ENCODE measurements at places on chromosomes 11 and 22.

DNA sequence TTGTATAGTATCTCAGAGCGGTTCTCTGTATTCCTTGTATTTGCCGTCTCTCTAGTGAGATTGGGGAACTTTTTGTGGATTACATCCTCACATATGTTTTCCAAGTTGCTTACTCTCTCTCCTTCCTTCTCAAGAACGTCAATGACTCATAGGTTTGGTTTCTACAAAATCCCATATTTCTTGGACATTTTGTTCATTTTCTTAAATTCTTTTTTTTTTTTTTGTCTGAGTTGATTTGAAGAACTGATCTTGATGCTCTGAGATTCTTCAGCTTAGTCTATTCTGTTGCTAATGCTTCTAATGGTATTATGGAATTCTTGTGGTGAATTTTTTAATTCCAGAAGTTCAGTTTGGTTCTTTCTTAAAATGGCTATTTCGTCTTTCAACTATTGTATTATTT lies 28.4 kb upstream of the SLN start:
- no peak for DNase-seq

DNA sequence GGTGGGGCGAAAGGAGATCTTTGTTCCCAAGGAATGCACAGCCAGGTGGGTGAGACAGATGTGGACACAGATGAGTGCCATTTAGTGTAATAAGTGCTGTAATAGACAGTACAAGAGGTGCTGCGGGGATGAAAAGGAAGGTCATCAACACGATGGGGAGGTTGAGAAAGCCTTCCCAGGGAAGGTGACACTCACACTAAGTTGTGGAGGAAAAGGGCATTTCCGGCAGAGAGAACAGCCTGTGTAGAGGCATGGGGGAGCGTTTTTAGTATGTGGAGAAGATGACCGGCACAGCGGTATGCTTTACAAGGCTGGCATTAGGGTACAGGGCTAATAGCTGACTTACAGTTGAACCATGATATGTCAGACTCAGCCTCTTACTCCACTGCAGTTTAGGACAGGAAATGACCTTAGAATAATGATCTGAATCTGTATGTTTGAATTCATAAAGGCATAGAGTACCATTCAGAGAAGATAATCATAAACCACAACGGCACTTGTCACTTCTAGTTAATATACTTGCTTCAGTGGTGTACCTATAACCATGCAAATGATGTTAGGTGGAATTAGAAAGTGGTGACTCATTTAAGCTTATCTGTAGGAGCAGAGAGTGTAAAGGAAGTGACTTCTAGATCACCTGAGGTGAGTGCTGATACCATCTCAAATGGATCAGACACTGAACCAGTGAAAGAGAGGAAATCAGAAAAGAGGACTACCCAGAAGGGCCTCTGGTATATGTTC lies 60.6 kb downstream of the FAM83F start:
- no peak for DNase-seq

DNA sequence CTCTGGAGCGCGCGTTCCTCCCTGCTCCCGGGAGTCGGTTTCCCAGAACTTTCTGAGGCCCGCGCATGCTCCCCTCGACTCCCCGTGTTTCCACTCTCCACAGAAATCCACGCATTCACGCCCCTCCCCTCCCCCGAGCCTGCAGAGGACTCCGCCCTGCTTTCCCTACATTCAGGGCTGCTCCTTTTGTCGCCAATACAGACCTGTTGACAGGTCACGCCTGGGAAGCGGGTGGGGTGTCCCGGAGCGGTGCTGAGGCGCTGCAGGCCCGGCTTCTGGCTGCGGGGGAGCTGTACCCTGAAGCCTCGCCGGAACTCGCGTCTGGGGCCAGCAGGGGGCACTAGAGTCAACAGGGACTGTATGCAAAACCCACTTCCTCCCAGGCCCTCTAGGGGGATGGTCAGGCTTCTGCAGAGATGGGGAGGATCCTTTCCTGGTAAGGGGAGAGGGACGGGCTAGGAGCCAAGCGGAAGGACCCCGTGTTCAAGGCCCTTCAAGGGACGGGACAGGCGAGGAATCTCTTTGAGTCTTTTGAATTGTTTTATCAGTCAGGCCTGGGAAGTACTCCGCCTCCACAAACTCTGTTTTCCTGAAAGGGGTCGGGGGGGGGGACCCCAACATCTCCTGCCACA lies at the start of gene PRAME:
PRAME (minus strand) TSS at position 294 of the 632 bp plus-strand sequence. CDS start 2,433 bp downstream, outside the sequence.
- DNase-seq: no peak

DNA sequence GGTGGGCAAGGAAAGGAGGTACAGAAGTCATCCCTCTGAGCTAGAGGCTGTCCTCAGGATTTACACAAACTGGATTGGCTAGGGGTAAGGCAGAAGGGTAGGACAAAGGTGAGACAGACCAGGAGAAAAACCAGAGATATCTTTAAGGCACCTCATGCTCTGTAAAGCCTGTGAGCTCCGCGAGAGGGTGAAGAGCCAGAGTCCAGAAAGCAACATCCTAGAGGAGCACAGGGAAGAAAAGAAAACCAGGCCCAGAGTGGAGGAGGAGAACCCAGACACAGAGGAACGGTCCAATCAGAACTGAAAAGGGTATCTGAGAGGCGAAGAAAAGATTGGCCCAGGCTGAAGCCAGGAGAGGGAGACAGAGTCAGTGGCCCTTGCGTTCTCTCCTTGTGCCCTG lies 5.1 kb downstream of the SLC37A4 start:
- DNase-seq: no peak

- DNase-seq: no peak
These were observed 63.4 kb downstream of the BMAL1 start for GRCh38 chr11:13341026-13341425.

DNA sequence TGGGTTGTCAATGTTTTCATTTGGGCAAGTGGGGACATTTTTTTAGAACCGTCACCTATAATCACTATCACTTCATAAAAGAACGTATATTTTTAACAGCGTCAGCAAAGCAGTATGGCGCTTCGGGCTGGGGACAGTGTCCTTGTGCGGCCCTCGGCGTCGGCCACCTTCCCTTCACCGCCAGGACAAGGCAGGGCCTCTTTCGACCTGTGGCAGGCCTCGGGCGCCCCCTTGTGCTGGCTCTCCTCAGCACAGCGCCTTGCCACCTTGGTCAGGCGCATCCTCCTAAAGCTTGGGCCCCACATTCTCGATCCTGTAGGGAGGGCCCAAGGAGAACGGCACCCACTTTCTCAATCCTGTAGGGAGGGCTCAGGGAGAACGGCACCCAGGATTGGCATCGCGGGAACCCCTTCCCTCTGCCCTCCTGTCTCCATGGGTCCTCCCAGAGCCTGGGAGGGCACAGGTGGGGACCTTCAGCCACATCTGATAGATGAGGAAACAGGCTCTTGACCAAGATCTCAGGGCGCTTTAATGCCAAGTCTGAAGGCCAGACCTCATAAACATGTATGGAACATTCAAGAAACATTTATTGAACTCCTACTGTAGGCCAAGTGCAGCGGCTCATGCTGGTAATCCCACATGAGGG lies 11.5 kb upstream of the FADD start:
- peak; percentile 27 for DNase-seq

GRCh38 chr11:8206251-8207079 lies 37.6 kb upstream of the RIC3 start:
- DNase-seq: peak; percentile 82

DNA sequence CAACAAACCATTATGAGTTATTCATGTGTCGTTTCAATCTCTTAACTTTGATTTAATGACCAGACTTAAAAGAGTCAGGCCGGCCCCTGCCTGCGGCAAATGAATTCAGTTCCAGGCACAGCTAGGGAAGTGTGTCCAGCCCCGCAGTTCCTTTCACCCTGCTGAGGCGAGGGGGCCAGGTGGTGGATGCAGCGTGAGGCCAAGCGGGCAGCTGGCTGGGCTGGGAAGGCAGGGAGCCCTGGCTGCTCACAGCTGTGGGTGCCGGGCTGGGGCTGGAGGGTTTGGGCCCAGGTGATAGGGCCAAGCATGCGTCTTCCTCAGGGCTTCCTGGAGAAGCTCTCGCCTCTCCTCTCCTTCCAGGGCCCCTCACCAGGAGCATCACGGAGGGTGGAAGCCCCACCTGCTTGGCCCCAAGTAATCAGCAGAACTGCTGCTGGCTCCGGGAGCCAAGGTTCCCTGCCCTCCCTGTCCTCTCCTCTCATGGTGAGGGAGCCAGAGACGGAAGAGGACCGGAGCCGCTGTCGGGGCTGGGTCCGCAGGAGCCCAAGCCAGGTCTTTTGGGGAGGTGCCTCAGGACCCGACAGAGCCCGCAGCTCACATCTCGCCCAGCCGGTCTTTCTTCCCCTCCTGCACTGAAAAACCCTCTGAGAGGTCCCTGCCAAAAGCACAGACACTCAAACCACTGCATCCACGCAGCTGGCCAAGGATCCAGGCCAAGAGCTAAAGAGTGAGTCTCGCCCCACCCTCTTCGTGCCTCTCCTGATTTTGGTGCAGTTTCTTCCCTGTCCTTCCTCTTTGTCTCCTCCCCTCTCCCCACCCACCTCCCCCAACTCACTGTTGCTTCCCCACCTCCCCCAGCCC lies 97.0 kb downstream of the ST3GAL4 start:
- no peak for DNase-seq

GRCh38 chr11:21622995-21623394 lies 569.9 kb upstream of the ANO5 start:
- no peak for DNase-seq

- no peak for DNase-seq
These were observed 1.6 kb downstream of the IPO7 start for GRCh38 chr11:9386086-9386485.

- no peak for DNase-seq
These were observed 2.2 kb upstream of the TOP3B start for GRCh38 chr22:21984793-21985192.

GRCh38 chr11:96155627-96156378 lies 187.2 kb downstream of the MAML2 start:
- peak; percentile 42 for DNase-seq

GRCh38 chr11:15688351-15688792 lies 573.6 kb downstream of the INSC start:
- DNase-seq: peak; percentile 39

DNA sequence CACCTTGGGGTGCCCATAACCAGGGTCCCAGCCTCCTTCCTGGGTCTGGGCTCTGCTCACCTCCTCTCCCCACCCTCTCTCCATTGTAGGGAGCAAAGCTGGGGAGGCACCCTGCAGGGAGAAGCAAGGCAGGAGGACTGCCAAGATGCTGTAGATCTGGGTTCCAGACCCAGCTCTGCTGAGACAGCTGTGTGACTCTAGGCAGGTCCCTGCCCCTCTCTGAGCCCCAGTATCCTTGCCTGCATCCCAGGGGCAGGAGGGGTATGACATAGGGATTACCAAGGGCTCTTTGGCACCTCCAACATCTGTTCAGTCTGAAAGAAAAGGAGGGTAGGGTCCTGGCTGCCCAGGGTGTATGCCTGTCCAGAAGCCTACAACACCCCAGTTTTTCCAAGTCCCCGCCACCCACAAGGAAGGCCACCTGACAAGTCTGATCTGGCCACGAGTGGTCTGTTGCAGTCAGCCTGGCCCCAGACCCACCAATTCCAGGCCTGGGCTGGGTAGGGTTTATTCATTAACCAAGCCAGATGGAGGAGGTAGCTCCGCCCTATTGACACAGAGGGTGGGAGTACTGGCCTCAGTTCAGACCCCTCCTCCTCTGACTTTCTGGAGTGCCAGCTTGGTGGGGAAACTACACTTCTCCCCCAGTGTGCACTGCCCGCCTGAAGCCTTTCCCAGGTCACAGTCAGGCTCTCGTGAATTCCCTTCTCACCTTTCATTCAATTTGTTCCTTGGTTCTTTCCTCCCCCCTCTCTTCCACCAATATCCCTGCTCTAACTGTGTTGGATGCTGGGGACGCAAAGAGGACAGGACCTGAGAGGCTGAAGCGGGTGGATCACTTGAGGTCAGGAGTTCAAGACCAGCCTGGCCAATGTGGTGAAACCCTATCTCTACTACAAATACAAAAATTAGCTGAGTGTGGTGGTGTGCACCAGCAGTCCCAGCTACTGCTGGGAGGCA lies 15.0 kb downstream of the STARD10 start:
- no peak for DNase-seq

GRCh38 chr11:79121351-79121750 lies 319.5 kb downstream of the TENM4 start:
- peak; percentile 51 for DNase-seq

DNA sequence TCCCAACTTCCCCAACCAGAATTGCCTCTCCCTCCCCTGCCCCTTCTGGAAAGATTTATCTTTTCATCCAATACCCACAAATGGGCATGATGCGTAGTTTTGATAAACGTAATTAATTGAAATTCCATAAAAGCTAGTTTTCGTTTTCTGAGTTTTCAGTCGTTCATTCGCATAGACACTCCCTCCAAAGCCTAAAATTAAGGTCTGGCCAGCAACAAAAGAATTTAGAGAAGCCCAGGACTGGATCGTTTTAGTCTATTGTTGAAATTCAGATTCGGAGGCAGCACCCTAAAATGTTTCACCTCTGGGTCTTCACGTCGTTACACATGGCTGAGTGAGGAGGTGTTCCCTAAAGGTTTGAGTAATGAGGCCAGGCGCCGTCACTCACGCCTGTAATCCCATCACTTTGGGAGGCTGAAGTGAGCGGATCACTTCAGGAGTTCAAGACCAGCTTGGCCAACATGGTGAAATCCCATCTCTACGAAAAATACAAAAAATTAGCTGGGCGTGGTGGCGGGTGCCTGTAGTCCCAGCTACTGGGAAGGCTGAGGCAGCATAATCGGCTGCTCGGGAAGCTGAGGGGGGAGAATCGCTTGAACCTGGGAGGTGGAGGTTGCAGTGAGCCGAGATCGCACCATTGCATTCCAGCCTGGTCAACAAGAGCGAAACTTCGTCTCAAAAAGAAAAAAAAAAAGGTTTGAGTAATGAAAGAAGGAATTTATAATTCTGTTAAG lies 589 bp upstream of the NDUFC2 start:
- DNase-seq: no peak

- no peak for DNase-seq
These were observed 323.6 kb upstream of the SYN3 start for GRCh38 chr22:33381531-33382406.

GRCh38 chr22:36940676-36941075 lies 27.2 kb downstream of the CSF2RB start:
- no peak for DNase-seq

DNA sequence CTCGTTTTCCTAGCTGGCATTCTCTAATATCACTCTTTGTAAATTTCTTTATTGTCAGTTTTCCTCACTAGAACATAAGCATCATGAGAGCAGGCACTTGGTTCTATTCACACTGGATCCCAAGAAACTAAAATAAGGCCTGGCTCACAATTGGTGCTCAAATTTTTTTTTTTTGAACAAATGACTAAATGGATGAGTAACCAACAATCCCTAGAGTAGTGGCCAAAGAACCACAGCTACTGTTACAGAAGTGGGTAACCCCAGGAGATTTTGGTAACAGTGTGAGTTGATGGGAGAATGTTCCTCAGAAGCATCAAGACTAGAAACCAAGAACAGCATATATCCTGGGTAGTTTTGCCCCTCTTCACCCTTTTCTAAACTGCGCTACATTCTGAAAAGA lies 572.6 kb downstream of the INSC start:
- no peak for DNase-seq

GRCh38 chr11:87125257-87125656 lies 87.5 kb downstream of the TMEM135 start:
- no peak for DNase-seq

DNA sequence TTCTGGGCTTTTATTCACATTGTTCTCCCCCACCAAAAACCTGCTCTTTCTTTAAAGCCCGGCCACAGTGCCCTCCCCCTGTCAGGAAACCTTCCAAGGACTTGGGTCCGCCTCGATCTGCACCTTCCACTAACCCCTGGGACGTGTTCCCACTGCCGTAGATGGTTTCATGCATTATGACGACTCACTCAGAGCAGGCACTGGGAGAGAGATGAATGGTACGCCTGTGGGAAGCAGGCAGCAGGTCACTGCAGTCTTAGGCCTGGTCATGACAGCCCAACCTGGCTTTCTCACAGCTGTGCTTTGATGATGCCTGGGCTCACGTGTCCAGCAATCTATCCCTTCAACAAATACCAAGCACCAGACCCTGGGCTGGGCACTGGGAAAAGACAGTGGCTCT lies 115.7 kb downstream of the WNT7B start:
- no peak for DNase-seq

Measured in midbrain (tissue), 1 donor.